ENCODE measurements at places on chromosomes 1 and 21. TPM values are rescaled to one million over a fixed set of nuclear protein-coding genes. Genes with fewer than 3 reads are reported as not detected.

DNA sequence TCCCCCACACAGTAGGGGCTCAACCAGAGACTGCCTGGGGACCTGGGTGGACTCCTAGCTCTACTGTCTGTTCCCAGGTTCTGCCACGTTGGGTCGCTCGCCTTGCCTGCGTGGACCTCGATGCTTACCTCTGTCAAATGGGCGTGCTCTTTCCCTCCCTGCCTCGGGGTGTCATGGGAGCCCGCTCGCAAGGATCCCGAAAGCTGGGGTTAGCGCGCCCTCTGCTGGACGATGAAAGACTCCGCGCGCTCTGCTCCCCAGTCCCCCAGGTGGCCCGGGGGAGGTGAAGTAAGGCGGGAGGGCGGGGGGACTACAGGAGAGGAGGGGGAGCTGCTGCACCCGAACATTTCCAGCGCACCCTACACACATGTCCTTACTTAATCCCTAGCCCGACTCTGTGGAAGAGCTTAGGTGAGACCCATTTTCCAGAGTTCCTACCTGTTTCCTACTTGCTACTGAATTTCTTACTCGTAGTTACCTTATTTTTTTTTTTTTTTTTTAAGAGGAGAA lies 2.3 kb upstream of the BSND start:
- no peak for DNase-seq

The FNDC10 gene
- 8.0 TPM for total RNA-seq

The HAPLN2 gene
- total RNA-seq = not detected

The SUSD4 gene
- 1.8 TPM for total RNA-seq

DNA sequence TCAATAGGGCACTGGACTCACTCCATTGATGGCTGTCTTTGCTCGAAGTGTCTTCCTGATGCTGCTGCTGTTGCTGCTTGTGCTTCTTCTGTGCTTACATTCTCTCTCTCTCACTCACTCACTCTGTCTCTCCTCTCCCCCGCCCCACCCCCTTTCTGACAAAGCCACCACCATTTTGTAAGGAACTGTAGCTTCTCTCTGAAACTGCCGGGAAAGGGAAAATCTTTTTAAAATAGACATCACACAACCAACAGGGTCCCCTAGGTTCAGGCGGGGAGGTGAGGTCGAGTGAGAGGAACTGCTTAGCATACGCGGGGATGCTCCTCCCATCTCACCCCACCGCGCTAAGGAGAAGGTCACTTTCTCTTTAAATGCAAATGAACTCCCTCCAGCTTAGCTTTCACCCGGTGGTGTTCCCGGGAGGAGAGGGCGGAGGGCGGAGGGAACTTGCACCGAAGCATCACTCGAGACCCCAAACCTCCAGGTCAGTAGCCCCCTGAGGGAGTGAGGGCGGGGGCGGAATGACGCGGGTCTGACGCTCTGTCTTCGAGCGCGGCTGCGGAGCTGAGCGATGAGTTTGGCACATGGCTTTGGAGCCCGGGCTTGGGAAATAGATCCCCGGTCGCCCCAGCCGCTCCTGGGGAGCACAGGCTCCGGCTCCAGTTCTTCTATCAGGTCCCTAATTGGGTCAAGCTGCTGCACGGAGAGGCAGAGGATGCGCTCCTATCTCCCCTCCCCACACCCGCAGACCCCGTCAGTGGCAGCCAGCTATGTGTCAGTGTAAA lies at the start of gene CCDC28B:
Gene CCDC28B (plus strand): TSS at position 370 of the 785 bp plus-strand sequence. CDS start 1,341 bp downstream, outside the sequence.
- DNase-seq = no peak

DNA sequence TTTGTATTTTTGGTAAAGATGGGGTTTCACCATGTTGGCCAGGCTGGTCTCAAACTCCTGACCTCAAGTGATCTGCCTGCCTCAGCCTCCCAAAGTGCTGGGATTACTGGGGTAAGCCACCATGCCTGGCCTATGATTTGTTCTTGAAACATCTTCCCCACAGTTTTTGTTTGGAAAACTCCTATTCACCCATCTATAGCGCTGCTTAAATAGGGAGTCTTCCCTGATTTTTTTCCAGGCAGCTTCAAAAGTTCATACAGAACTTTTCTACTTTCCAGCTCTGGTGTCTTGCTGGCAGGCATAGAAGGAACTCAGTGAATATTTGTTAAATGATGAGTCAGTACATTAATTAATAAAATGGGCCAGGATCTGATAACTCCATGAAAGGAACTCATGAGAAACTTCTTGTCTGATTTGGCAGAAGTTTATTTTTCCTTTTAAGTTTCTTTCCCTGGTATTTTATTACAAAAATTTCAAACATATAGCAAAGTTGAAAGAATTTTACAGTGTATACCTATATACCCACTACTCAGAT lies 33.0 kb upstream of the TTC22 start:
- DNase-seq = no peak

All from kidney epithelial cell (primary cell).